Activated T-cell treated with anti-CD3 and anti-CD28 coated beads for 24 hours (primary cell): ENCODE measurements at places on chromosomes 2 and 18.

GRCh38 chr2:78077633-78078032 is 555.5 kb upstream of the LRRTM4 start:
- DNase-seq: no peak

DNA sequence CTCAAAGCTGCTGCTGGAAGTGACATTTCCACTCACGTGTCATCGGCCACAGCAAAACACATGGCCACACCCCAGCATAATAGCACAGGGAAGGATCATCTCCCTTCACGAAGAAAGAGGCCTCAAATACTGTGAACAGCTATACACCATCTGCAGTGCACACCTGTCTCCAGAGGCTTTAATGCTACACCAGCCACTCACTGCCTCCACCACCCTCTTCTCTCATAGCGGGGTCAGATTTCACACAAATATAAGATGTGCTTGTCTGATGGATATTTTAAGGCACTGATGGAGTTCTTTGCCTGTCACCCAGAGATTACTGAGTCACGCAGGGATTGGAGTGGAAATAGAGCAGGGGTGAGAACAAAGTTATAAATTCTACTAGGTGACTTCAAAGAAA is 374.0 kb downstream of the ZNF516 start:
- DNase-seq: no peak

GRCh38 chr2:207698301-207698700 is 13.1 kb upstream of the CCNYL1 start:
- DNase-seq: no peak

- no peak for DNase-seq
These were observed 208.6 kb downstream of the PARD3B start for GRCh38 chr2:204753841-204754240.

GRCh38 chr2:10956006-10956790 is 44.5 kb downstream of the KCNF1 start:
- DNase-seq: no peak

DNA sequence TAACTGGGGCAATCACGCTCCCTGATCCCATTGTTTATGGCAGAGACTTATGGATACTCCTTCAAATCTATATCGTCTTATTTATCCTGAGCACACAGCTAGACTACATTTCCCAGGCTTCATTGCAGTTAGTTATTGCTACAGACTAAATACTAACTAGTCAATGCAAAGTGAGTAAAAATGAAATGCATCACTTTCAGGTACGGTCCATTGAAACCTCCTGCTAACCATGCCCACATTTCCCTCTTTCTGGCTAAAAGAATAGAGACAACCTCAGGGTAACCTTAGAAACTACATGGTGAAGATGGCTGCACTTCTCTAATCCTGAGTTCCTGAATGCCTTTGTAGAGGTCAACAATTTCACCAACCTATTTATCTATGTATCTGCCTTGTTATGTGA is 437.4 kb downstream of the EPHA4 start:
- DNase-seq: no peak
